Hair follicle dermal papilla cell (primary cell): ENCODE measurements at places on chromosomes 13 and 19. TPM values are rescaled to one million over a fixed set of nuclear protein-coding genes. Genes with fewer than 3 reads are reported as not detected.

OSCAR gene
- 0.16 and 0.36 TPM in 2 replicates for total RNA-seq

CYP2A7 gene
- not detected in 2 replicates for total RNA-seq

TMEM59L gene
- not detected in 2 replicates for total RNA-seq

KLK14 gene
- total RNA-seq = not detected in 2 replicates

TMPRSS9 gene
- total RNA-seq = under 0.01 TPM in 1 of 2 replicates, not detected in the other

ATP4B gene
- total RNA-seq = not detected in 2 replicates

ZNF888 gene
- 5.0 and 6.1 TPM in 2 replicates for total RNA-seq

CPAMD8 gene
- 0.97 and 1.1 TPM in 2 replicates for total RNA-seq

ZNF835 gene
- 0.49 and 0.97 TPM in 2 replicates for total RNA-seq

ELSPBP1 gene
- total RNA-seq = not detected in 2 replicates

SPACA4 gene
- total RNA-seq = not detected in 2 replicates

SIGLEC8 gene
- not detected in 2 replicates for total RNA-seq

ZNF284 gene
- total RNA-seq = 3.2 and 3.4 TPM in 2 replicates

PLPPR2 gene
- total RNA-seq = 24.2 and 26.5 TPM in 2 replicates

KLHL26 gene
- 4.4 TPM in 2 replicates for total RNA-seq

SBSN gene
- 0.65 and 1.6 TPM in 2 replicates for total RNA-seq

HCST gene
- 0.81 TPM in 1 of 2 replicates, not detected in the other for total RNA-seq

ZNF540 gene
- 0.49 TPM in 2 replicates for total RNA-seq

KIR2DL1 gene
- not detected in 2 replicates for total RNA-seq

FKBP8 gene
- total RNA-seq = 350 and 428 TPM in 2 replicates

STX10 gene
- 49.5 and 58.2 TPM in 2 replicates for total RNA-seq

ZNF324B gene
- 12.1 and 12.5 TPM in 2 replicates for total RNA-seq

NR2F6 gene
- total RNA-seq = 42.7 and 48.3 TPM in 2 replicates

PSG11 gene
- total RNA-seq = 0.97 TPM in 1 of 2 replicates, not detected in the other

ZNF296 gene
- 0.32 and 0.36 TPM in 2 replicates for total RNA-seq

CABP5 gene
- not detected in 2 replicates for total RNA-seq

RNF17 gene
- total RNA-seq = not detected in 2 replicates

PDX1 gene
- total RNA-seq = not detected in 2 replicates
